ENCODE measurements at places on chromosomes 6 and 20. TPM values are rescaled to one million over a fixed set of nuclear protein-coding genes. Genes with fewer than 3 reads are reported as not detected.

Gene SNX21
- 80.1 TPM for total RNA-seq

Gene DZANK1
- 0.47 TPM for total RNA-seq

Gene VSX1
- total RNA-seq, result not detected

Gene GSTA2
- total RNA-seq, result not detected

Gene PLAGL2
- total RNA-seq, result 1.1 TPM

Gene DEFB114
- not detected for total RNA-seq

Gene APCDD1L
- total RNA-seq, result 4.1 TPM

Gene COL12A1
- total RNA-seq, result 258 TPM

Gene CTCFL
- not detected for total RNA-seq

Gene GTSF1L
- total RNA-seq, result not detected

Gene NCOA3
- total RNA-seq, result 15.3 TPM

Gene SYNDIG1
- not detected for total RNA-seq

Gene GGTLC1
- total RNA-seq, result not detected

Gene MUCL3
- not detected for total RNA-seq

Gene EGFL8
- total RNA-seq, result 2.4 TPM

Gene NHLRC1
- 2.2 TPM for total RNA-seq

Gene ANKRD6
- total RNA-seq, result 0.47 TPM

Gene OXT
- not detected for total RNA-seq

Gene ASCC3
- total RNA-seq, result 60.4 TPM

Gene PLN
- total RNA-seq, result under 0.01 TPM

Gene PLG
- total RNA-seq, result not detected

Gene PTCHD4
- total RNA-seq, result 2.3 TPM

Gene MAP3K5
- 15.5 TPM for total RNA-seq

Gene GPANK1
- 12.2 TPM for total RNA-seq

Gene NDRG3
- total RNA-seq, result 27.9 TPM

Gene LY6G5C
- 0.09 TPM for total RNA-seq
